CD4-positive, alpha-beta memory T cell (primary cell): ENCODE measurements at places on chromosomes 11 and 22.

- peak; percentile 25 for DNase-seq
Observed at GRCh38 chr11:10304495-10305261, at the start of gene ADM. TSS of gene ADM (plus strand) at chr11:10305073. CDS start at chr11:10305701, 628 bp downstream.

DNA sequence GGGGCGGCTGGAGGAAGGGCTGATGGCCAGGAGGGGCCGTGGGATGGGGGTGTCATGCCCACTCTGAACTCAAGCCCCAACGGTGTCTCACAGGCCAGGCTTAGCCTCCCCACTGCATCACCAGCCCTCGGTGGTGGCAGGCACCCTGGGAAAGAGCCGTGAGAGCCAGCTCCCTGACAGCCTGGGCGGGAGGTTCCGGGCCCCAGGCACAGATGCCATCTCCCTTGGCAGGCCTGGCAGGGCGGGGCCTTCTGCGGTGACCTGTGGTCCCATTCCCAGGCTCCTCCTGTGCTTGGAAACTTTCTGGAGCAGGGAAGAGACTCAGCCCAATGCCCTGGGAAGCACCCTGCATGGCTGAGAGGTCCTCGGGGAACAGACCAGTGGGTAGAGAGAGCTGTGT, 4.8 kb downstream of the PHLDA2 start:
- no peak for DNase-seq

- no peak for DNase-seq
Observed at GRCh38 chr11:115617767-115618166, 113.6 kb upstream of the CADM1 start.

DNA sequence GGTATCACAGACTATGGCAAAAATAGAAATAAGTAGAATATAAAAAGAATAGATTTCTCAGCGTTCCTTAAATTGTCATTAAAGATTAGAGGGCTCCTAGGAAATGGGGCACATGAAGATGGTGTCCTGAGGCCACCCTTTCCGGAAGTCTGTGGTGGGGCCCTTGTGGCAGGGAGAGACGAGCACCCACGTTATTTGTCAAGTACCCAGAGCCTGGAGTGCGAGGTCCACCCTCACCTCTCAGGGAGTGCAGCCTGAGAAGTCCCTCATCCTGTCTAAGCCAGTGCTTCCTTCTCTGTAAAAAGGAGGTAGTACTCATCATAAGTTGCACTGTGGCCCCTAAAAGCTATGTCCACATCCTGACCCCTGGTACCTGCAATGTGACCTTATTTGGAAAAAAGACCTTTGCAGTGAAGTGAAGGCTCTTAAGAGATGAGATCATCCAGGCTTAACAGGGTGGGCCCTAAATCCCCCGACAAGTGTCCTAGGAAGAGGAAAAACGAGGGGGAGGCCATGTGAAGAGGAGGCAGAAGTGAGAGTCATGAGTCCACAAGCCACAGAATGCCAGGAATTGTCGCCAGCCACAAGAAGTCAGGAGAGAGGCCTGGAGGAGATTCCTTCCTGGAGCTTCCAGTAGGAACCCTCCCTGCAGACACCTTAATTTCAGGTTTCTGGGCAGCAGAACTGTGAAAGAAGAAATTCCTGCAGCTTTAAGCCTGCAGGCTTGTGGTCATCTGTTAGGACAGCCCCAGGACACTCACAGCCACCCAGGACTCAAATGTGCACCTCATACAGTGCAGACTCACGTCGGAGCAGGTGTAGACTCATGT, 76.8 kb upstream of the CCND1 start:
- no peak for DNase-seq

DNA sequence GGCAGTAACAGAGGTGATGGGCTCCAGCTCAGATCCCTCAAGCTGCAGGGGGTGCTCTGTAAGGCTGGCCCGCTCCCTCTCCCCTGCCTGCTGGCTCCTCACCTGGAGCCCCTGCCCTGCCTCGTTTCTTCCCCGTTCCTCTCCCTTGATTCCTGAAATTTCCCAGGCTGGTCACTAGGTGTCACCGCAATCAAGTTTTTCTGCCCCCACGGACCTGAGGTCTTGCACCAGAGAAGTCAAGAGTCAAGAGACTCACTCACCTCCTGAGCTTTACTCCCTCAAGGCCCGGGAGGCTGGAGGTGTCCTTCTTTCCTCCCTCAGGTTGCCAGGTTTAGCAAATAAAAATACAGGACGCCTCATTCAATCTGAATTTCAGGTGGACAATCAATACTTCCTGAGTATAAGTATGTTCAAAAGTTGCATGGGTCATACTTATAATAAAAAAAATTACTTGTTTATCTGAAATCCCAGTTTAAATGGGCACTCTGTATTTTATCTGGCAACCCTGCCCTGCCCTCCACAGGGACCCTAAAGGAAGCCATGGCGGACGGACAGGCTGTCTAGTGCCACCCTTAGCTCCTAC, 69.2 kb downstream of the SCUBE1 start:
- peak; percentile 29 for DNase-seq

DNA sequence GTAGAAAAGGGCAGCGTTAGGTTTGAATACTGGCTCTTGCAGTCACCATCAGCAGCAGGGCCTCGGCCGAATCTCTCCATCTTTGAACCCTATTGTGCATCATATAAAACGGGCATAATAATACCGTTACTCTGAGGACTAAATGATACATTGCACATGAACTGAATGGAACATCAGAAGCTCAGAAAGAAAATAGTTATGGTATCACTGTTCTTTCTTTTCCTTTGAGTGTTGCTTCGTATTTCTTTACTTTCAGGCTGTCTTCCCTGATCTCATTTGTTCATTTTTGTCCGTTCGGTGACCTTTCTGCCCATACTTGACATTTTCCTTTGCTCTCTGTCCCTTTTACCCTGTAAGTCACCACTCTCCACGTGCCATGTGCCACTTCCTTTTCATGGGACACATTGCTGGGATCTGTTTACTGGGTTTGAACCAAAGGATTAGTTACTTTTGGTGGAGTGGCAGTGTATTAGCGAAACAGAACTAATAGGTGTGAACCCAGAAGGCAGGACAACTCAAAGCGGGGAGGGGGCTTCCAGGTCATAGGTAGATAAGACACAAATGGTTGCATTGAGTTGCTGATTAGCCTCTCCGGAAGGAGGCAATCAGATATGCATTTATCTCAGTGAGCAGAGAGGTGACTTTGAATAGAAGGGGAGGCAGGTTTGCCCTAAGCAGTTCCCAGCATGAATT, 717 bp upstream of the ZNF202 start:
- peak; percentile 4 for DNase-seq

GRCh38 chr22:22167791-22168189, 76.8 kb upstream of the VPREB1 start:
- no peak for DNase-seq

GRCh38 chr11:19892387-19892786, 179.8 kb downstream of the NAV2 start:
- DNase-seq = no peak

DNA sequence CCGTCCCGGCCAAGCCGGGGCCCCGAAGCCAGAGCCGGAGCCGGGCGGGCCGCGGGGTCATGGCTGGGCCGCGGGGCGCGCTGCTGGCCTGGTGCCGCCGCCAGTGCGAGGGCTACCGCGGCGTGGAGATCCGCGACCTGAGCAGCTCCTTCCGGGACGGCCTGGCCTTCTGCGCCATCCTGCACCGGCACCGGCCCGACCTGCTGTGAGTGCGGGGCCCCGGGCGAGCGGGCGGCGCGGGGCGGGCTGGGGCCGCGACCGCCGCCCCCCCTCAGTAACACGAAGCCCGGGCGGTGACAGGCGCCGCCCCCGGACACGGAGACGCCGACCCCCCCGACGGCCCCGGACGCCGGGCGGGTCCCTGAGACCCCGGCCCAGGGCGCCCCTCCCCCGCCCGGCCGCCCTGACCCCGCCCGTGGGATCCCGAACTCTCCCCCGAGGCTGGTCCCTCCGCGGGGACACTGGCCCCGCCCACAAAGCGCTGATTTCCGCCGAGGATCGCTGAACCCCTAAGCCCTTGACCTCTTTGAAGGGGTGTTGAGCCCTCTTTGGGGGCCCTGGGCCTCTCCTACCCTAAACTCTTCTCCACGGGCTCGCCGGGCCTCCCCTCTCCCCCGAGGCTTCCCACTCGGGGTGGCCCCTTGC, 389 bp downstream of the MICALL1 start:
- DNase-seq = peak; percentile 9

GRCh38 chr11:131223198-131223991, 147.0 kb upstream of the NTM start:
- no peak for DNase-seq
